ENCODE measurements at places on chromosomes 5 and 9.

DNA sequence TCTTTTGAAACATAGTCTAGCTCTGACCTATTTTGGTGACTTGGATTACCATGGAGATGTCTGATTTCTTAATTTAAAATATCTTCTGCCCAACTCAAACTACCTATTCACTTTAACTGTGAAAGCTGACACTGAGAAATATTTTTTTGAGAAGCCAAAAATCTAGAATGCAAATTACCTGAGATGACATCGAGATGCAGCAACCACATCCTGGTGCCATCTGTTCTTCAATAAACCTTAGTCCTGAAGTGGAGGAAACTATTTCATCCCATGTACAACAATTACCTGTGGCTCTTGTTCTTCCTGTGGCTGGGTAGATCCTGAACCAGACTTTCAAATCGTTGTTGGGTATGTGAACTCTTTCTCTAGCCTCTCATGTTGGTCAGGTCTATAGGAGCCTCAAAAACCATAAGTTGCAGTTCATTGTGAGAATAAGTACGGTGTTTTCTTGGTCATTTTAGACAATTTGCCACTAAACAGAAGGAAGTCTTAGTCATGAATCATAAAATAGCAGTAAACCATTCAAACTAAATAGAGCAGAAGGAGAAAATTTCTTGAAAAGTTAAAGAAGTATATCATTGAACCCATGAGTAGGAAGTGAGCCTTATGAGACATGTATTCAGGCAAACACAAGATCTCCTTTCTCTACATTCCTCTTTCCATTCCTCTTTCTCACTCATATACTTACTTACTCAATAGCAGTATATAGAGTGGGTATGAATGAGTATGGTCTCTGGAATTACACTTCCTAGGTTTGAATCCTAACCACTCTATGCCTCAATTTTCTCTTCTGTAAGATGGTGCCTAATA lies 176.0 kb downstream of the HMHB1 start:
- no peak for DNase-seq

GRCh38 chr5:50733741-50734140 lies 67.3 kb downstream of the PARP8 start:
- no peak for DNase-seq

DNA sequence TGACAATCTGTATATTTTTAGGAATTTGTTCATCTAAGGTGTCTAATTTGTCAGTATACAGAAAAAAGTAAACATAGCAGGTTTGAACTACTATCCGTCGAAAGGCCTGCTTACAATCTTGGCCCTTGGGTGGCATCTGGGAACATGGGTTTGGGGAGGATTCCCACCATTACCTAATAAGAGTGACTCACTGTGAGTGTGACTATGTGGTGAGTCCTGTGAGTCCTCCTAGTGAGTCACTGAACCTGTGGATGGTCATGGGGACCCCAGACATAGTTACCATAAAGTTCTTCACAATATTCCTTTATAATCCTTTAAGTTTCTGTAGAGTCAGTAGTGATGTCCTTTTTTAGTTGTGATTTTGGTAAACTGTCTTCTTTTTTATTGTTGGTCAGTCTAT lies 37.0 kb downstream of the RNF130 start:
- no peak for DNase-seq

GRCh38 chr5:52725065-52725746 lies 62.5 kb upstream of the ITGA1 start:
- peak; percentile 15 for DNase-seq

DNA sequence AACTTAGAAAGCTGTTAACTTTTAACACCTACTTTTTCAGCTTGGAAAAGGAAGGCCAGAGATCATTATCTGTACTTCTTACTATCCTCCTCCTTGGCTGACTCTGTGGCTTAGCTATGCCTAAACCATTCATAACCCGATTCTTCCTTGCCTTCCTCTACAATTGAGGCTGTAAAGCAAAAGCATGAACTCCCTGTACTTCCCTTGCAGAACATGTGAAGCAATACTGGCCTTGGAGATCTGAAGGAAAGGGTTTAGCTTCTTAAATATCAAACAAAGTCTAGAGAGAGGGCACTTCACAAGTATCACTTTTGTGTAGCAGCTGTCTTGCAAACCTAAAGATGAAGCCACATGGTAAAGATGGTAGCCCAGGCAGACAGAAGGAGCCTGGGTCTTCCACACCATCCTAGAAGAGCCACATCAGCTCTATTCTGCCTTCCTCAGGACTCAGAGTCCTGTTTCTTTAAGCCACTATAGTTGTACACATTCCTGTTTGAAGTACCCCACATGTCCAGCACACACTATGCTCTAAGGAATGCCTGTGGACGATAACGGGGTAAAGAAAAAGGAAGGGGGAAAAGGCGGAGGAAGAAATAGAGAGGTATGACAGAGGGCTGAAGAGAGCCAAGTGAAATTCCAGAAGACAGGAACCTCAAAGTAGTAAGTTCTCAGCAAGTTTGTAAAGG lies 169.2 kb downstream of the SLIT3 start:
- DNase-seq, result no peak

DNA sequence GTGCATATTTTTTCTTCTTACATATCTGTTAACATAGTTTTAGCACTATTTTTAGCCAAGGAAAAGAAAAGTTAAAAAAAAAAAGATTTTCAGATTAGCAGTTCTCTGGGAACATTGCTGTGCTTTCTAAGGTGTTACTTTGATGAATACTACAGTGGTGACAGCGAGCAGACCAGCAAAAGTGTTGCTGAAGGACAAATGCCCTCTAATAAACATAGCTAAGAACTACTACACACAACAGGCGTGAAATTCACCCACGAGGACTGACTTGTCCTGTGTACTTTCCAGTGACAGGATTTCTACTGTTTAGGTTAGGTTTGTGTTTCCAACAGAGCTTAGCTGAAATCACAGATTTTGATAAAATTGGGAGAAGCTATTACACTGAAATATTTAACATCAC lies 153.8 kb downstream of the HCN1 start:
- no peak for DNase-seq

GRCh38 chr9:89513837-89514236 lies 15.9 kb upstream of the SEMA4D start:
- no peak for DNase-seq
